Stimulated activated CD8-positive, alpha-beta memory T cell treated with anti-CD3 and anti-CD28 coated beads, Interleukin-4, amount 100 ng/mL, for 1 hour (primary cell): ENCODE measurements at places on chromosomes 16 and 17.

DNA sequence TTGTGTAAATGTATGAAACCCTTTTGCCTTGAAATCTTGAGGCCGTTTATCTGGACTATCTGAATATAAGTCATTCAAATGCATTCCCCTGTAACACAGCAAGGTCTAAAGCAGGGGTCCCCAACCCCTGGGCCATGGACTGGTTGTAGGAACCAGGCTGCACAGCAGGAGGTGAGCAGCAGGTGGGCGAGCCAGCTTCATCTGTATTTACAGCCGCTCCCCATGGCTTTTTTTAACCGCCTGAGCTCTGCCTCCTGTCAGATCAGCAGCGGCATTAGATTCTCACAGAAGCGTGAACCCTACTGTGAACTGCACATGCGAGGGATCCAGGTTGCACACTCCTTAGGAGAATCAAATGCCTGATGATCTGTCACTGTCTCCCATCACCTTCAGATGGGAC lies 24.1 kb downstream of the DNAH3 start:
- no peak for DNase-seq

GRCh38 chr16:86090461-86091170 lies 191.7 kb downstream of the IRF8 start:
- no peak for DNase-seq

- no peak for DNase-seq
These were observed 2.7 kb upstream of the ZC3H7A start for GRCh38 chr16:11799509-11800381.

DNA sequence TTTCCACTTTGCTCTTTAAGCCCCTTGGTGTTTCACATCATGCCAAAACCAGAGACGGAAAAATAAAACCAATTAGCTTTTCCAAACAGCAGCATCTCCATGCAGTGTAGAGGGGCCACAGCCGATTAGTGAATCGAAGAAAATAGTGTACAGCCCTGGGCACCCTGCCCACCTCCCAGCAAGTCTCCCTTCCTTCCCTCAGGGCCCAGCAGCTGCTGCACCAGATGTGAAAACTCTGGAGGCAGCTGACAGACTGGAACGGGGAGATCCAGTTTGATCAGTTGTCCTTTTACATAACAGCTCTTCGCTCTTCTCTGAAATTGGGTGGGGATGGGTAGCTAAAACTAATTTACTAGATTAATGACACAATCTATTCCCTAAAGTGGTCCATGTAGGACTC lies 19.3 kb downstream of the TMEM11 start:
- no peak for DNase-seq

DNA sequence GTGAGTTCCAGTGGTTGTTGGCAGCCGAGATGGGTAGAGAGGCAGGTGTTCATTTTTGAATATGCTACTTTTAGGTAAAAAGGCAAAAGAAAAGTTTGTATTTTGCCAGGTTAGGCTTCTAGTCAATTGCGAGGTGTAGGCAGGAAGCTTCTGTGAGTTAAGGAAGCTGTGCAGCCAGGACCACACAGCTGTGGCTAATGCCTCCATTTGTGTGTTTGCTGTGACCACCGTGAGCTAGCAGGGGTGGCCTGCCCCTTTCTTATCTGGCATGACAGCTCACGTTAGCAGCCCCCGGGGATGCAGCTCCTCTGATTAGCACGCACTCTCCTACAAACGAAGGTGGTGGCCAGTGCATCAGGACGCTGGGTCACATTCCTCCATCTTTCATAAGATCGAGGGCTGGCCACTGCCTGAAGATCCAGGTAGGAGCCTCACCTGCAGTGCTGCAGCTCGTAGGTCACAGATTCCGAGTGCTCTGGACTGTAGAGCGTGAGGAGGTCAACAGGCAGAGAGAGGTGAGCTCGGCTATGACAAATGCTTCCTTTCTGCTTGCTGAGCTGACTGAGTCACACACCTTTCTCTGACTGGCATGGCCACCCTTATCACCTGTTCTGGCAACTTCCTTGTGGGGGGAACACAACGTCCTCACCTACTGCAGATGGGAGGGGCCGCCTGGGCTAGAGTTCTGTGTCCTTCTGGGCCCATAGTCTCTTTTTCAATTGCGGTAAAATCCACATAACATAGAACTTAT lies 244.4 kb downstream of the HS3ST3B1 start:
- no peak for DNase-seq

- no peak for DNase-seq
These were observed 11.4 kb downstream of the NDUFAF8 start for GRCh38 chr17:81250286-81251093.

- no peak for DNase-seq
These were observed 636.7 kb upstream of the KIF2B start for GRCh38 chr17:53186001-53186400.

GRCh38 chr17:44832805-44833204 lies 2.7 kb upstream of the GJC1 start:
- no peak for DNase-seq

DNA sequence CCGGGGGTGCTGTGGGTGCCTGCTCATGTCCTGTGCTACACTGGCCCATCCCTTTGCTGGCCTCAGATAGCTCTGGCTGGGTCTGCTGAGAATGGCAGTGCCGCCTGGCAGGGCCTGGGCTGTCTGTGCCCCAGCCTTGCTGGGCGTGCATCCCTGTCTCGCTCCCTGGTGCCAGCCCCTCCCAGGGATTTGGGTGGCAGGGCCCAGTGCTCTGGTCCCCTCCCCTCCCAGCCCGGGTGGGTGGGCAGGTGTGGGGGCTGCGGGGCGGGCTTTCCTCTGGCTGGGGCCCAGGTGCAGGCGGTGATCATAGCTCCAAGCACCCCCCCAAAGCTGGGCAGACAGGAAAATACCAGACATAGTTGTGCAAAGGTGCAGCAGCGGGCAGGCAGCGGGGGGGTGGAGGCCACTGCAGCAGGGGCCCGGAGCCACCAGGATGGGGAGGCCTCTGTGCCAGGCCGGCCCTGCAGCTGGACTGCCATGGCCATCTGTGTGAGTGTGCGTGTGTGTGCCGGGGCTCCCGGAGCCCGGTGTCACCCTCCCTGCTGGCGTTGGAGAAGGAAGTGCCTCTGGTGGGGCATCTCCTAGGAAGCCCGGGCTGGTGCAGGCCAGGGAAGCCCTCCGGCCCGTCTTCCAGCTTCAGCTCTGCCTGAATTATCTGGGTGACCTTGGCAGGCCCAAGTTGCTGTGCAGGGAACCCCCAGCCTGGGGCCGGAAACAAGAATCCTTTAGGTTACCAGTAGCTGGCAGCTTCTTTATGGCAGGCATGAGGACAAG lies 7.4 kb downstream of the GLIS2 start:
- DNase-seq: no peak

DNA sequence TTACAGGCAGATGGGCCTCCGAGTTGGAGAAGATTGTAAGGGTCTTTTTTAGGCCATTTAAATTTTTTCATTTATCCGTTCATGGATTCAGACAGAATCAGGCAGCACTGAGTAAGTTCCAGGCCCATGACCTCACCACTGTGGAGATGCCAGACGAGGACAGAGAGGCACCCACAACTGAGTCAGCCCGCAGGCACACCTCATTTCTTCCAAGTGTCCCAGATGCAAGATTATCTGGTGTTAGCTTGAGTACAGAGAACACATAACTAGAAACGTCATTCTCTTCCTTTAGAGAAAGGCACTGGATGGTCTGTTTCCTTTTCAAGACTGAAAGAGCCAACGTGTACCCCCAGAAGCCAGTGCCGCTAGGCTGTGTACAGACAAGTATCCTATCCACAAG lies 16.9 kb downstream of the CLEC16A start:
- no peak for DNase-seq

GRCh38 chr17:43813386-43813785 lies 19.6 kb downstream of the MPP3 start:
- no peak for DNase-seq

GRCh38 chr17:74921026-74921681 lies 1.9 kb downstream of the USH1G start:
- DNase-seq: no peak

- peak; percentile 4 for DNase-seq
These were observed 521 bp downstream of the C16orf87 start for GRCh38 chr16:46830417-46830901.

DNA sequence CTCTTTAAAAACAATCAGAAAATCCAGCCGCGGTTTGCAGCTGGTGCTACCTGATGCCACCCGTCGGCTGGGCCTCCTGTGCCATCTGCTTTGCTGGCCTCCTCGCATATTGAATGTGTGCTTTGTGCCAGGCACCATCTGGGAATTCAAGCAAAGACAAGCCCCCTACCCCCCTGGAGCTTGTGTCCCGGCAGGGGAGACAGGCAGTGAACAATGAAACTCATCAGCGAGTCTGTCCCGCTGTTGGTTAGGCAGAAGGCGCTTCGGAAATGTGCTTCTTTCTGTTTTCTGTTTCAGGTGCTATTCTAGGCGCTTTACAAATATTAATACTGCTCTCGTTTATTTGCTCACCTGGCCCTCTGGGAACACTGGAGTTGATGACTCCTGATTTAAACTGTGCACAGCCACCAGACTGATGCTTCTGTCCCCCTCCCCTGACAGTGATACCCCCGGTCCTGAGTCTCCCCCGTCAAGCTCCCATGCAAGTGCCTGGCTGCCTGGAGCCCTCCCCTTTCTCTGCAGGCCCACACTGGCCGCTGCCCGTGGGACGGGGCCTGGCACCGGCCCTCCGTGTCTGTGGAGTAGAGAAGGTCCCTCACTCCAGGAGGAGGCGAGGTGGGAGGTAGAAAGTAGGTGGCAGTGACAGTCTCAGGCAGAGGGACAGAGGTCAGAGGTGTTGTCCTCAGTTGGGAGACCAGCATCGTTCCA lies 126.1 kb upstream of the PLCG2 start:
- DNase-seq: no peak

DNA sequence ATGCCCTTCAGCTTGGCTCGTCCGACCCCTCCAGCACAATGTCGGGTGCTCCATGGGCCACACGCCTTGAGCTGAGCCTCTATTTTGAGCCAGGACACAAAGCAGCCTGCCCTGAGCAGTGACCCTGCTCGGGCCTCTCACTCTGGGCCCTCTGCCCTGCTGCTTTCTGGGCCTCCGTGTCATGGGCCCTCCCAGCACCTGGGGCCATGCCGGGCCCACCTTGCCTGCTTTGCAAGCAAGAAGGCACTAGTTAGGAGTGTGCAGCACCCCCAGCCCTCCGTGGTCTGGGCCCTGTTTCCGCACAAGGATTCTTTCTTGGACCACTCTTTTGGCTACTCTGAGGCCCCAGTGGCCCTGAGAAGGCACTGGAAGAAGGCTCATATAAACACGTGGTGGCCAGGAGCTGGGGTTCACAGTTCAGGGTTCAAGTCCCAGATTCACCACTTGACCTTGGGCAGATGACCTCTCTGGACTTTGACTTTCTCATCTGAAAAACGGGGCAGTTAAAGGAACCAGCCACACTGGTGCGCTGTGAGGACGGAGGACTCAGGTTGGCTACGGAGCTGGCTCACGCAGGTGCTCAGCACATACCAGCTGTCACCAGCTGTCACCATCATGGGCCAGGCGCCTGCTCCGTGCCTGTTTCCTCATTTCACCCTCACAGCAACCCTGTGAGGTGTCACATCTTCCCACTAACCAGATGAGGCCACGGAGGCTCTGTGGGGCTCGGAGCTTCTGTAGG lies 166.0 kb upstream of the GSE1 start:
- DNase-seq: no peak

GRCh38 chr17:16313139-16314090 lies 39.9 kb downstream of the CENPV start:
- DNase-seq: no peak

DNA sequence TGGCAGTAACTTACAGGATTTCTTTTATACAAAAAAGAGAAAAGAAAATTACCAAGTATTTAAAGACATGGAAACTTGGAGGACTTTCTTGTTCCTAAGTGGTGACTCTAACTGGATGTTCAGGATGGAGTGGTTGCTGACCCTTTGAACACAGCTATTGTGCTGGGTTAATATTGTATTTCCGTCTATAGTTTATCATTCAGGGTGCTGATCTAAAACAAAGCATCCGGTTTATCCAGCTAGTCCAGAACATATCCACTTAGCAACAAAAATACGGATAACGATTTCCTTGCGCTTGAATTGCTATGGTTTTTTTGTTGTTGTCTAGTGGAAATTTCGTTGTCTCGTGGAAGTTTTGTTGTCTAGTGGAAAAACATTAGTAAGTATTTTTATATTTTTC lies 38.2 kb downstream of the SNTB2 start:
- DNase-seq: no peak

- DNase-seq: no peak
These were observed 91.4 kb upstream of the FA2H start for GRCh38 chr16:74865922-74866598.

GRCh38 chr17:49148171-49148570 lies 15.6 kb downstream of the B4GALNT2 start:
- DNase-seq: no peak
